ENCODE measurements at places on chromosomes 2 and 18.

- peak; percentile 57 for DNase-seq
Observed at GRCh38 chr2:159613651-159614285, 2.6 kb downstream of the BAZ2B start.

- no peak for DNase-seq
Observed at GRCh38 chr2:103445347-103445746, 683.5 kb downstream of the TMEM182 start.

DNA sequence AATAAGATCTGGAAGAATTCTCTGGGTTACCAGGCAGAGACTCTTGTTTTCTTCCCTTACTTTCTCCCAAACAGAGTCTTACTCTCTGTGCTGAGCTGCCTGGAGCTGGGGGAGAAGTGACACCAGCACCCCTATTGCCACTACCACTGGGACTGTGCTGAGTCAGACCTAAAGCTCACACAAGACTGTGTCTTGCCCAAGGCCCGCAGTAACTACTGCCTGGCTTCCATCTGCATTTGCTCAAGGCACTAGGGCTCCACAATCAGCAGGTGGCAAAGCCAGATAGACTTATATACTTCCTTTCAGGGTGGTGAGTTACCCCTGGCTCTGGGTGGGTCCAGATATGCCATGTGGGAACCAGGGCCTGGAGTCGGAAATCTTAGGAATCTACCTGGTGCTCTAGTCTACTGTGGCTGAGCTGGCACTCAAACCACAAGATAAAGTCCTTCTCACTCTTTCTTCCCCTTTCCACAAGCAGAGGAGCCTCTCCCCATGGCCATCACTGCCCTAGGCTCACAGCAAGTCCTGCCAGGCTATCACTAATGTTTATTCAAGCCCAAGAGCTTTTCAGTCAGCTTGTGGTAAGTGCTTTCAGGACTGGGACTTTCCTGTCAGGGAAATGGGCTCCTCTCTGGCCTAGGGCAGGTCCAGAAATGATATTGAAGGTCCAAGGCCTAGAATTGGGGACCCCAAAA is 27.6 kb upstream of the SERPINB2 start:
- no peak for DNase-seq

DNA sequence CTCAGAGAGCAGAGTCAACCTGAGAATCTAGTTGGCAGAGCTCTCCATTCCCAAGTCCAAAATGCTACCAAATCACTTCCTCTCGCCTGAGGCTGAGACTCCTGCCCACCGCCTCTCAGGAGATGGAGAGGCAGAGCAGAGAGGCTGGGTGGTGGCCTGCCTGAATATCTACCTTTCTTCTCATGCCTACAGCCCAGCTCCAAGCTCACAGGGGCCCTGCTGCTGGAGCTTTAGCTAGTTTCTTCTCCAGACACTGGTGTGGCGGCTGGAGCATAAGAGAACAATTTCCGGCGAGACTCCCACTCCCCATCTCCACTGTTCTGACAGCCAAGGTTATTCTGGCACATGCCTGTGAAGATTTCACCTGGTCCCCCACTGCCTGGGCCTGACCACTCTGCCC is 8.1 kb upstream of the CYP26B1 start:
- DNase-seq = no peak

DNA sequence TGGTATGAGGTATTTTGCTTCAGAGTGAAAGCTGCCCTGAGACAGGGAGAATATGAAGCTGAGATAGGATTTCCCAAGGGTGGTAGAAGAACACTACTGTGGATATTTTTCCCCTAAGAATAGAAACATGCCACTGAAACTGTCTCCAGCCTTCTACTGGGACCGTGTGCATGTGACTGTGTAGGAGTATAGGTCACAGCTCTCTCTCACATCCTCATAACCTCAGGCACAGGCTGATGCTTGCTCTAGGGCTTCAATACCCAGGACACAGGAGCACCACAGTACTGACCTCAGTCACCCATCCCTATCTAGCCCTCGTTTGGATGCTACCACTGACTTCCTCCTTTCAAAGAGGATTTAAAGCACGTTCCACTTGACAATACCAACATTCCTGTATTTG is 67.2 kb downstream of the REV1 start:
- DNase-seq = no peak

DNA sequence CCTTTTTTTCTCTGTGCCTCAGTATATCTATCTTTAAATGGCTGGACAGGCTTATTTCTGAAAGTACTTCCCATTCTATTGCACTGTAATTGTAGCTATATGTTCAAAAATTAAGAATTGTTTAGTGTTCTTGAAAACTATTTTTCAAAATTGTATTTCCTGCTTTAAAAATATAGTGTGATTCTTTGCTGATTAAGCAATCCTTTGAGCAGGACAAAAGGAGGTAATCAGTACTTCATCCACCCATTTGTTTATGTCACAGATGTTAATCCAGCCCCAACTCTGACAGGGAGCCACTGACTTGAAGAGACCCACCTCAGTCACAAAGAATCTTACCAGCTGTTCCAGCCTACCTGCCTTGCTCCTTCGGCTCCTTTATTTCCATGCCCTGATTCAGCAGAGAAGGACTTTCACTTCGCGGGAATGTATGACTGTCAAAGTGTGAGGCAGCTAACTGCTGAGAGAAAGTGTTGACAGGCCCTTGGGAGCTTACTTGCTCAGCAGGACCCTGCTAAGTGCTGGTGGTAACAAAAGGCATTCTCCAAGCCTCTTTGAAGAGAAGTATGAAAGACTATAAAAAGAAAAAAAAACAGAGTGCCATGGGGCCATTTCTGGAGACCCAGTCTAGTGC is 393.3 kb upstream of the CYRIA start:
- DNase-seq = no peak

All from ACHN (cell line).